Activated T-helper 2 cell treated with anti-CD3 and anti-CD28 coated beads, Interferon-gamma antibody, Interleukin-2, Interleukin-4, amounts not matched to agents 10 μg/mL and 5 μg/mL and 100 μg/mL, durations not matched to agents 14 hours and 24 hours and 36 hours (primary cell): ENCODE measurements at places on chromosomes 11 and 22. TPM values are rescaled to one million over a fixed set of nuclear protein-coding genes. Genes with fewer than 3 reads are reported as not detected.

The DBX1 gene
- total RNA-seq, result not detected in 2 replicates

The CNTF gene
- 3.4 and 4.0 TPM in 2 replicates for total RNA-seq

The CCDC83 gene
- total RNA-seq, result not detected in 2 replicates

The CNIH2 gene
- 0.91 and 1.5 TPM in 2 replicates for total RNA-seq

DNA sequence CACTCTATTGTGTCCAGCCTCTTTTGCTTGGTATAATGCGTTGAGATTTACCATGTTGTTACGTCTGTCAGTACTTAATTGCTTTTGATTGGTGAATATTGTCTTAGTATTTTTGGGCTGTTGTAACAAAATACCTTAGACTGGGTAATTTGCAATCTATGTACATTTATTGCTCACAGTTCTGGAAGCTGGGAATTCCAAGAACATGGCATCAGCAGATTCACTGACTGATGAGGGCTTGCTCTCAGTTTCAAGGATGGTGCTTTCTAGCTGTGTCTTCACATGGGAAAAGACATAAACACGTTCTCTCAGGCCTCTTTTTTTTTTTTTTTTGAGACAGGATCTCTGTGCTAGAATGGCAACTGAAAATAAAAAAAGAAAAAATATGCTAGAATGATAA lies 46.7 kb upstream of the INCENP start:
- DNase-seq, result no peak

- DNase-seq, result no peak
Observed at GRCh38 chr11:121552154-121552553, 99.4 kb upstream of the SORL1-AS1 start.

DNA sequence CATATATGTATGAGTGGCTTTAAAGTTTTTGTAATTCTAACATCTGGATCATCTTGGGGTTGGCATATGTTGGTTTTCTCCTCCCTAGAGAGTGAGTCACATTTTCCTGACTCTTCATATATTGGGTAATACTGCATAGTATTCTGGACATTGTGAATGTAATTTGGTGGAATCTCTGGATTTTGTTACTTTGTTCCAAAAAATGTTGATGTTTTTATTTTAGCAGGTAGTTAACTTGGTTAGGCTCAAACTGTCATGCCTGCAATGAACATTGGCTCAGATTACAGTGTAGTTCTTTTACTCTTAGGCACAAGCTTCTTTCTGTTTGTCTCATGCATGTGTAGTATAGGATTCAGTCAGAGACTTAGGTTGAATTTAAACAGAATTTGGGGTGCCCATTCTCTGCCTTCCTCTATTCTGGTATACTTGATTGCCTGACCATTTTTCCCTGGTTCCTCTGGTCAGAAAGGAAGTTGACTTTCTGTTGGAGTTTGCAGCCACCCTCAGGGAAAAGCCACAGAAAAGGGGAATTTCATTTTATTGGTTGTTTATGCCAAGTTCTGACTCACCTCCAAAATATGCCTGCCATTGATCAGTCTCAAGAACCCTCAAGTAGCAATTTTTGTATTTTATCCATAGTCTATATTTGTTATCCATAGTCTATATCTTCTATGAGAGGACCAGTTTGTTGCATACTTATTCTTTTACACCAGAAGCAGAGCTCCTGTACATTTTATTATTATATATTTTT lies 151.7 kb downstream of the UVRAG start:
- no peak for DNase-seq

DNA sequence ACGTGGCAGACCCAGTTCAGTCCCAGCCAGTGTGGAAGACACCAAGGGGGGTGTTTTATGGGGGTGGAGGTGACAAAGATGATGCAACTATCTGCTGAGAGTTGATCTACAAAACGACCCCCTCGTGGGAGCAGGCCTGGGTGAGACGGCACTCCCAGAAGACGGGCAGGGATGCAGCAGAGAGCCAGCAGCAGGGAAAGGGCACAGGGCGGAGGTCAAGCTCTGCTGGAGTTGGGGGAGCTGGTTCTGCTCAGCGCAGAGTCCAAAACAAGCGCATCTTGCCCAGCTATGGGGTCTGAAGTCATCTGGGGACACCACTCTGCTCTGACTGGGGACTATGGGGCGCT lies 3.9 kb downstream of the GNB1L start:
- no peak for DNase-seq

DNA sequence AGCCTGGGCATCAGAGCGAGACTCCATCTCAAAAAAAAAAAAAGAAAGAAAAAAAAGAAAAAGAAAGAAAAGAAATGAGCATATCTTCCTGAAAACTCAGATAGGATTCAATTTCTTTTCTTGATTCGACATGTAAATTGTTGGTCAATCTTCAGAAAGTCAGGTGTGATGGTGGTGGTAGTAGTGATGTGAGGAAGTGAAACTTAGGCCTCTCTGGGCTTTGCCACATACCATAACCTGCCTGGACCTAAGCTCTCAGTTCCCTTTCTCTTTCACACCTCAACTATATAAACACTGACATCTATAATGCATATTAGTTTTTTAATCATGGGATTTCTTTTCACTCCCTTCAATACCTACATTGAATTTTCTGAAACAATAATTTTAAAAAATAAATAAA lies 98.0 kb upstream of the TBCEL start:
- DNase-seq, result no peak

DNA sequence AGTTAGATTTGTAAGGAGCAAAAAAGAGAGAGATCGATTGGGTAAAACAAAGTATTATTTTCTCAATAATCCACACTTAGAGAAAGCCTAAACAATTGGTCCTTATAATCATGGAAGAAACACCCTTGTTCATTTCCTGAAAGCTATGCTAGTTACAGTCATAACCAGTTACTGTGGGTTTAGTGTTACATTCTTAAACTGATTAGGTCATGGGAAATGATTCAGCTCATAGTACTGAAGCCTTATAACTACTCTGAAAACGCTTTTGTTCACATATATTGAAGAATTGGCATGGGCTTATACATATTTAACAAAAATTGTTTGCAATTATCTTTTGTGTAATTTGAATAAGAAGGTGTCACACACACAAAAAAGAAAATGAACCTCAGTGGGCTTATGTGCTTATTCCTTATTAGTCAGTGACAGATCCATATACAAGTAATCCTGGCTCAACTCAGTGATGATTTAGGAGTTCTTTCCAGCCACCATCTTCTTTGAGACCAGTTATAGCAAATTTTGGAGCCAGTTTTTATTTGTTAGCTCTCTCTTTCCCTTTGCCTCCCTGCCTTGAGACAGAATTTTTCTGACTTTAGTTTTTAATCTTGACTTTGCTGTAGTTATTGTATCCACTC lies 198.5 kb upstream of the CTSC start:
- no peak for DNase-seq

DNA sequence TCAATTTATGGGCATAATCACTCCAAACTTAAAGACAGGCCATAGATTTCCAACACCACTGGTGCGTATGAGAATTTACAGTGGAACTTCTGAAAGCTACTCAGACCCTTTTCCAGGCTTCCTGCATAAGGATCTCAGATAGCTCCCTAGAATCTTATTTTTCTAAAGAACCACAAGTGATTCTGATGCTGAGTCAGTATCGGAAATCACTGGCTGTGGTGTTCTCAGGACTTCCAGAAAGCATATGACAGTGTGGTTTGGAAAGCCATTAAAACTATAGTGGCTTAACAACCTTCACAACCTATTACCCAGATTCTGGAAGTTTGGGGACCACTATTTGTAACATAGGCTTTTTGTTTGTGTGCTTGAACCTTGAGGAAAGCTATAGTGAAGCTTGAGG lies 756.0 kb downstream of the DLG2 start:
- DNase-seq, result no peak

DNA sequence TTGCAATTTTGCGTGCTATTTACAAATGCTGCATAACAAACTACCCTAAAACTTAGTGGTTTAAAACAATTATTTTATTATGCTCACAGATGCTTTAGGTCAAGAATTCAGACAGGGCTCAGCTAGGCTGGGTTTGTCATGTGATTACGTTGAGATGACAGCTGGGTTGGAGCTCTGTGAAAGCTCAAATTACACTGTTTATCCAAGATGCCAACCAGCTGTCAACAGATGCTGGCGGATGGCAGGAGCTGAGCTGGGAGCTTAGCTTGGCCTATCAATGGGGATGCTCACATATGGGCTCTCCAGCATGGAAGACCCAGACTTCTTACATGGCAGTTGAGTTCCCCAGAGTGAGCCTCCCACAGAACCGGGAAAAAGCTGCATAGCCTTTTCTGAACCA lies 62.7 kb downstream of the STK33 start:
- no peak for DNase-seq

GRCh38 chr11:78031629-78032028 lies 8.6 kb upstream of the KCTD14 start:
- no peak for DNase-seq

- no peak for DNase-seq
Observed at GRCh38 chr11:100703139-100703538, 16.1 kb downstream of the ARHGAP42 start.

DNA sequence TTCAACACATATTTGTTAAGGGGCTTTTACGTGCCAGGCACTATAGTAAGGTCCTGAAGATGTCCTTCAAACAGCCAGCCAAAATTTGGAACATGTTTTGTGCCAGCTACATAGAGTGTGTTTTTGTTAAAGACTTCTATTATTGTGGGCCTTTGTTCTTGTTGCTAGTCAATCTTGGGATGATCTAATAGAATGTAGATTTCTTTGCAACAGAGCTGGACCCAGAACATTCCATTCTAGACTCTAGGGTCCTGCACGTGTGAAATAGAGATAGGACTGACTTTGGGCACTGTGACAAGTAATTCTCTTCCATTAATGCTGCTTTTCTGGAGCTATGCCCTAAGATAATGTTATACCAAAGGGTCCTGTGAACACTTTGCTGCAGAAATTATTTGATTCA lies 16.9 kb upstream of the IPO7 start:
- no peak for DNase-seq

GRCh38 chr11:92313784-92314183 lies 89.2 kb downstream of the FAT3 start:
- no peak for DNase-seq

DNA sequence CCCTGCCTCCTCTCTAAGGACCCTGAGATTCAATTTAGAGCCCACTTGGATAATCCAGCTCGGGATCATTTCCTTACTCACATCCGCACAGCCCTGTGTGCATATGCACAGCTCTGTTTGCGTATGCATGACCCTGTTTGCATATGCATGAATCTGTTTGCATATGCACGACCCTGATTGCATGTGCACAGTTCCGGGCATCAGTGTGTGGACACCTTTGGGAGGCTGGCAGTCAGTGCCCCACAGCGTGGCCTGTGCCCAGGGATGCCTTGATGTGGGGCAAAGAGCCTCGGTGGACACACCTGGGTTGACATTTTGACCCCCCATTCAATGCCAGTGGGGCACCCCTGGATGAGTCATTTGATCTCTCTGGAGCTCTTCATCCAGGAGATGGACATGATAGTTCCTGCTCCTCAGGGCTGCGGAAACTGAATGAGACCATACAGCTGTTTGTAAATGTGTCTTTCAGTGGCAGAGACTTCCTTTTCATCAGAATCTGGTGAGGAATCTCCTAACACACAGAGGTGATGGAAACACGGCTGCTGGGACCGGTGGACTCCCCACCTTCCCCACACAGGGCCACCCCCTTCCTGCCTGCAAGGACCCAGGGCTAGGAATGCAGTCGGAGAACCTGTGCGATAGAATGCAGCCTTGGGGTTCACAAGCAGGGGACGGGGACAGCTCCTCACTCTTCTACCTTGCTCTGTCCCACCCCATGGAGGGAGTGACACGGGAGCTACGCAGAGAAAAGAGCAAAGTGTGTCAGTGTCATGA lies 41.2 kb downstream of the MYEOV start:
- DNase-seq, result peak; percentile 2

- no peak for DNase-seq
Observed at GRCh38 chr11:86693518-86693917, 21.1 kb upstream of the ME3 start.

- DNase-seq, result no peak
Observed at GRCh38 chr11:107252429-107253161, 205.0 kb downstream of the CWF19L2 start.

GRCh38 chr11:76962583-76963416 lies 71.4 kb upstream of the B3GNT6 start:
- DNase-seq, result no peak

DNA sequence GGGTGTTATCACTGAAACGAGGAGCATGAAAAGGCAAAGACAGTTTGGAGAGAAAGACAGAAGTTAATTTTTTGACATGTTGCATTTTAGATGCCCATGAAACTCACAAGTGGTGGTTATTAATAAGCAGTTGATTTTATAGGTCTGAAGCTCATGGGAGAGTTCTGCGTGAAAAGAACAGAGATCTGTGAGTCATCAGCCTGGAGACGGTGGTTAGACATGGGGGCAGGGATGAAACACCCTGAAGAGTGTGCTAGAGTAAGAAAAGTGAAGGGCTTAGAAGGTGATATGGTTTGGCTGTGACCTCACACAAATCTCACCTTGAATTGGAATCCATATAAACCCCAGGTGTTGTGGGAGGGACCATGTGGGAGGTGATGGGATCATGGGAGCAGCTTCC lies 289.1 kb upstream of the ISX start:
- DNase-seq, result no peak

DNA sequence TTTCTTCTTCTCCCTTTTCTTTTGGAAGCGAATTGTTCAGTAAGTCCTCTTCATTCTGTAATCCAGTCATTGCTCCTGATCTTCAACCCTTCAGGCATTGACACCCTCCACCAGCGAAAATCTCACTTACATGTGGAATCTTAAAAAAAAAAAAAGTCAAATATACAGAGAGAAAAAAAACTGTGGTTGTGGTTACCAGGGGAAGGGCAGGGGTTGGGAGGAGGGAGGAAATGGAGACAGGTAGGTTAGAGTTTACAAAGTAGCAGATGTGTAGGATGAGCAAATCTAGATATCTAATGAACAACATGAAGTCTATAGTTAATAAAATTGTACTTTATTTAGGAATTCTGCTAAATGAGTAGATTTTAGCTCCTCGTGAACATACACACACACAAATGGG lies 17.7 kb upstream of the TMEM123 start:
- DNase-seq, result no peak

GRCh38 chr11:46238967-46239800 lies 38.3 kb upstream of the CREB3L1 start:
- DNase-seq, result peak; percentile 78

DNA sequence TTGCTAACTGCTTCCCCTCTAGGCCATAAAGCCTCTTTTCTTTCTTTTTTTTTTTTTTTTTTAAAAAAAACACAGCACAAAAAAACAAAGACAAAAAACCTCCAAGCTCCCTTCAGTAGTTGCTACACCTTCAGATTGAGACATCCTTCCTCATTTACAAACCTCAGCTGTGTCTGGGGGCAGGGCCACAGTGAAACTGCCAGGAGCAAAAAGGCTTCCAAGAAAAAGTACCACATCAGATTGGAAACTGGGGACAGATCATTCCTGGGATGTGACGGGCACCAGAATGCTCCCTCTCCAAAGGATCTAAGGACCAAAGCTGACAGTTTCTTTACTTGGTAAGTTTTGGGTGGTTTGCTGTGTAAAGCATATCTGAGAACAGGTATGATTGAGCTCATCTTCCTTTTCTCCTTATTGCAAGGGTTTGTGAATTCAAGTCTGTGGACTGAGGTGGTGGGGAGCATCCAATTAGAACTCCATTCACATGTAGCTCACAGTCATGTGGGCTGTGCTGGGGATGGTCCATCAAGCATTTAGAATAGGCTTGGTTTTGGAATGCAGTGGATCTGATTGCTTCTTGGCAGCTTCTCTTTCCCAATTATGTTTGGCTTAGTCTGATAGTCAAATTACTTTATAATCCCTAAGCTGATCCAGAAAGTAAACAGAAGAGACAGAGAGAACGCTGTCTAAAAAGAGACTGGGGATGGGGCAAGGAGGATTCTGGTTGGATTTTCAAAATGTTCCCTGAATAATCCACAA lies 705 bp downstream of the BBOX1 start:
- DNase-seq, result no peak
